ENCODE measurements at places on chromosomes 13 and 19.

DNA sequence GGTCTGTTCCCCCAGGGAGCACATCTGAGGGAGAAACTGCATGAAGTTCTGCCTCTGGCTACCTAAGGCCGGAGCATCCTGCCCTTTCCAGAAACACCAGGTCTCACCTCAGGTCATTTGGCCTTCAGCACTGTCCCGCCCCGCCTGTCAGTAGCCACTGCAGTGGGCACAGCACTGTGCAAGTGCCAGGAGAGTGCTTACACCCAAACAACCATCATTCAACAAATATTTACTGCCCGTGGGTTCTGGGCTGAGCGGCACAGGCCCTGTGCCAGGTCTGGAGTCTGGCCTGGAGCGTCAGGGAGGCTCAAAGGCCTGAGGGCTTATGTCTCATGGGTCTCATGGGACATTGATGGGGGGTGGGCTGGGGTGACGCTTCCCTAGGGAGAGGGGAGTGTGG lies 2.8 kb downstream of the USF2 start:
- H3K36me3 ChIP-seq: peaks cover 72% of the 10 kb centered on the region
- peaks cover 24% of the 10 kb centered on the region for H3K4me1 ChIP-seq
- H3K27me3 ChIP-seq: no peaks in the 10 kb centered on the region
- no peak overlapping the region for H3K4me3 ChIP-seq
- H3K27ac ChIP-seq: peak overlapping the region; percentile 60
- DNase-seq: no peak

- no peak overlapping the region for H3K4me3 ChIP-seq
- H3K27me3 ChIP-seq: no peaks in the 10 kb centered on the region
- H3K36me3 ChIP-seq: no peaks in the 10 kb centered on the region
- peaks cover 50% of the 10 kb centered on the region for H3K4me1 ChIP-seq
- H3K27ac ChIP-seq: peak overlapping the region; percentile 57
Observed at GRCh38 chr13:42996584-42996983, 4.5 kb upstream of the EPSTI1 start.

- no peaks in the 10 kb centered on the region for H3K4me1 ChIP-seq
- H3K27ac ChIP-seq: no peak overlapping the region
- no peaks in the 10 kb centered on the region for H3K36me3 ChIP-seq
- no peak overlapping the region for H3K4me3 ChIP-seq
- no peak for DNase-seq
Observed at GRCh38 chr13:75908141-75908540, 272.0 kb downstream of the LMO7 start.

GRCh38 chr19:16470911-16471811 lies 609 bp downstream of the EPS15L1 start:
- no peak for DNase-seq
- peaks cover 13% of the 10 kb centered on the region for H3K36me3 ChIP-seq
- H3K27me3 ChIP-seq: no peaks in the 10 kb centered on the region
- H3K27ac ChIP-seq: peak overlapping the region; percentile 76

DNA sequence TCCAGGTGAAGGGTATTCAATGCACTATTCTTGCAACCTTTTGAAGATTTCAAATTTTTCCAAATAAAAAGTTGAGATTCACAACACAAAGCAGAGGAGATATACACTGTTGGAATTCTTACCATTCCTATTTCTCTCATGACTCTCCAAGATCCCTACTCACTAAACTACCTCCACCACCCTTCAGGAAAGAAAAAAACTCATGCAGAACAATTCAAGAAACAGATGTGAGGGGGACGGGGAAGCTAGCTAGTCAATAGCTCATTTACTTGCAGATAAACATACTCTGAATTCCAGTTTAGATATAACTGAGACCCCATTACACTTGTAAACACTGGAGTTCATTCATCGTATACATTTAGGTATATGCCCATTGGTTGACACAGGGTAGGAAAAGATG lies 90.0 kb upstream of the SERP2 start:
- no peak for DNase-seq
- no peak overlapping the region for H3K27ac ChIP-seq
- peaks cover 4% of the 10 kb centered on the region for H3K4me1 ChIP-seq

DNA sequence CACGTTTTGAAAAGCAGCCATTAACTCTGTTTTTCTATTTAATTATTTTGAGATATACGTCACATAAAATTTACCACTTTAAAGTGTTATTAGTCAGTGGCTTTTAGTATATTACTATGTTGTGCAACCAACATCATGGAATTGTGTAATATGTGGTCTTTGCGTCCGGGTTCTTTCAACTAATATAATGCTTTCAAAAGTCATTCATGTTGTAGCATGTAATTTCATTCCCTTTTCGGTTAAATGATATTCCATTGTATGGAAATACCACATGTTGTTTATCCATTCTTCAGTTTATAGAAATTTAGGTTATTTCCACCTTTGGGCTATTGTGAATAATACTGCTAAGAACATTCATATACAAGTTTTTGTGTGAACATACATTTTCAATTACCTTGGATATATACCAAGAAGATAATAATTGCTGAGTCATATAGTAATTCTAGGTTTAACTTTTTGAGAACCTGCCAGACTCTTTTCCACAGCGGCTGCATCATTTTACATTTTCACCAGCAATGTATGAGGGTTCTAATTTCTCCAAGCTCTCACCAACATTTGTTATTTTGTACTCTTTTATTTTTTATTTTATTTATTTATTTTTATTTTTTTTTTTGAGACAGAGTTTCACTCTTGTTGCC lies 28.1 kb upstream of the CLDN10 start:
- peaks cover 18% of the 10 kb centered on the region for H3K27me3 ChIP-seq
- no peak for DNase-seq
- H3K27ac ChIP-seq: no peak overlapping the region

DNA sequence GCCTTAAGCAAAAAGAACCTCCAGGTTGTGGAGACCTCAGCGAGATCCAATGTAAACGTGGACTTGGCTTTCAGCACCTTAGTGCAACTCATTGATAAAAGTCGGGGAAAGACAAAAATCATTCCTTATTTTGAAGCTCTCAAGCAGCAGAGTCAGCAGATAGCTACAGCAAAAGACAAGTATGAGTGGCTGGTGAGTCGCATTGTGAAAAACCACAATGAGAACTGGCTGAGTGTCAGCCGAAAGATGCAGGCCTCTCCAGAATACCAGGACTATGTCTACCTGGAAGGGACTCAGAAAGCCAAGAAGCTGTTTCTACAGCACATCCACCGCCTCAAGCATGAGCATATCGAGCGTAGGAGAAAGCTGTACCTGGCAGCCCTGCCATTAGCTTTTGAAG lies 58.5 kb downstream of the ARHGAP35 start:
- no peaks in the 10 kb centered on the region for H3K27me3 ChIP-seq
- no peak for DNase-seq
- peaks cover 58% of the 10 kb centered on the region for H3K4me1 ChIP-seq
- H3K27ac ChIP-seq: no peak overlapping the region
- H3K36me3 ChIP-seq: peaks cover 50% of the 10 kb centered on the region
- H3K4me3 ChIP-seq: no peak overlapping the region

DNA sequence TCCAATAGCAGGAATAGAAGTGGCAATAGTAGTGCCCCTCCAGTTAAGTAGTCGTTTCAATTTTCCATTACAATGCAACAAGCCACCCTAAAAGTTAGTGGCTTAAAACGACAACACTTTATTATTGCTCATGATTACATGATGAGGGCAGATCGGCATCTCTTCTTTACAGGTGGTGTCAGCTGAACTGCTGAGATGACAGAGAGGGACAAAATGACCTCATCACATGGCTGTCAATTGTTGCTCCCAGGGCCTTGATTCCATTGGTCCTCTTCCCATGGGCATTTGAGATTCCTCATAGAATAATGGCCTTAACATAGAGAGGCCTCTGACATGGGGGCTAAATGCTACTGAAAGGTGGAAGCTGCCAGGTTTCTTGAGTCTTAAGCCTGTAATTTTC lies 679.8 kb upstream of the KLHL1 start:
- no peaks in the 10 kb centered on the region for H3K36me3 ChIP-seq
- H3K4me1 ChIP-seq: no peaks in the 10 kb centered on the region
- H3K4me3 ChIP-seq: no peak overlapping the region

- DNase-seq: no peak
- H3K36me3 ChIP-seq: no peaks in the 10 kb centered on the region
- H3K27me3 ChIP-seq: peaks cover 32% of the 10 kb centered on the region
- H3K27ac ChIP-seq: no peak overlapping the region
Observed at GRCh38 chr13:36763126-36763722, 55.8 kb upstream of the RFXAP start.

GRCh38 chr19:44951179-44952159 lies 3.7 kb upstream of the CLPTM1 start:
- no peak overlapping the region for H3K4me3 ChIP-seq
- H3K27ac ChIP-seq: no peak overlapping the region
- peaks cover 18% of the 10 kb centered on the region for H3K4me1 ChIP-seq
- peak; percentile 57 for DNase-seq

GRCh38 chr13:31790992-31791391 lies 51.7 kb downstream of the RXFP2 start:
- no peaks in the 10 kb centered on the region for H3K27me3 ChIP-seq
- no peak overlapping the region for H3K27ac ChIP-seq
- no peak overlapping the region for H3K4me3 ChIP-seq
- no peaks in the 10 kb centered on the region for H3K36me3 ChIP-seq

DNA sequence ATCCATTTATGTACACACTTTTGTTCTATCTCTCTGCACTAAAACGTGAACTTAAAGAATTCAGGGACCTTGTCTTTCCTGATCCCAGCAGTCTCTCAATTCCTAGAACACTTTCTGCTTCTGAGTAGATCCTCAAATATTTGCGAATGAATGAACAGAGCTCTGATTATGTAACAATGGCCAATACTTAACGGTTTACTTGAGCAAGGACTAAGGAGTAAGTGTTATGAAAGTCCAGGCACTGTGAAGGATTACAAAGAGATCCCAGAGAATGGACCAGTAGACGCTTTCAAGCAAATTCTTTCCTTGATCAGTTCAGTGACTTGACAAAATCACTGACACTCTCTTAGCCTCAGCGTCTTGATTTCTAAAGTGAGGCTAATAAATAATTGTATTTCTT lies 514.5 kb upstream of the KLHL1 start:
- no peak overlapping the region for H3K4me3 ChIP-seq
- H3K27ac ChIP-seq: no peak overlapping the region
- DNase-seq: no peak
- no peaks in the 10 kb centered on the region for H3K36me3 ChIP-seq
- no peaks in the 10 kb centered on the region for H3K4me1 ChIP-seq

Data from activated T-cell treated with anti-CD3 and anti-CD28 coated beads, Interleukin-2, amount 50 U/mL, for 24 hours (primary cell).